ENCODE measurements at places on chromosomes 12 and 14. TPM values are rescaled to one million over a fixed set of nuclear protein-coding genes. Genes with fewer than 3 reads are reported as not detected.

The SIX1 gene
- 0.05 TPM for total RNA-seq

The NEUROD4 gene
- not detected for total RNA-seq

The CHGA gene
- total RNA-seq = not detected

The FGF23 gene
- not detected for total RNA-seq

The ALKBH1 gene
- 9.8 TPM for total RNA-seq

The PDZRN4 gene
- under 0.01 TPM for total RNA-seq
